ENCODE measurements at places on chromosomes 3 and 15.

GRCh38 chr15:86322629-86323028 lies 243.0 kb downstream of the AGBL1 start:
- no peak for DNase-seq

- DNase-seq: peak; percentile 92
Measured at GRCh38 chr3:57951066-57951882, 56.9 kb upstream of the FLNB start.

GRCh38 chr3:18424213-18424728 lies 868 bp downstream of the SATB1 start:
- DNase-seq: no peak

GRCh38 chr15:76996076-76996525 lies 1.2 kb downstream of the PSTPIP1 start:
- DNase-seq: no peak

GRCh38 chr3:39319249-39319648 lies 10.3 kb upstream of the CCR8 start:
- no peak for DNase-seq

DNA sequence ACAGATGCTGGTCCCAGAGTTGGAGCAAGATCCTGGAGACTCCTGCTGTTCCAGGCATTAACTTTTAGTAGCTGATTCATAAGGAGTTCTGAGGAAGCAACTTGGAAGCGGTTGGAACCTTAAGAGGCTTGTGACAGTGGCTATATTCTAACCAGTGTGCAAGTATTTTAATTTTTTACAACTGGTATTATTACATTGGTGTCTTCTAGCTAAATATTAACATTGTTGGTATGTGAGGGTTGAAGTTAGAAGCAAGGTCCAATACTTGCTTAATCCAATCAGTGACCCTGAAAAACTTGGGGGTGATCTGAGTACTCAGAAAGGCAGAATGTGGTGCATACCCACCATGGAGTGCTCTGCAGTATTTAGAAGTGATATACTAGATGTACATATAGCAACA lies 1.5 kb upstream of the OR4F15 start:
- DNase-seq: no peak

GRCh38 chr15:86773736-86774135 lies 694.1 kb downstream of the AGBL1 start:
- no peak for DNase-seq

DNA sequence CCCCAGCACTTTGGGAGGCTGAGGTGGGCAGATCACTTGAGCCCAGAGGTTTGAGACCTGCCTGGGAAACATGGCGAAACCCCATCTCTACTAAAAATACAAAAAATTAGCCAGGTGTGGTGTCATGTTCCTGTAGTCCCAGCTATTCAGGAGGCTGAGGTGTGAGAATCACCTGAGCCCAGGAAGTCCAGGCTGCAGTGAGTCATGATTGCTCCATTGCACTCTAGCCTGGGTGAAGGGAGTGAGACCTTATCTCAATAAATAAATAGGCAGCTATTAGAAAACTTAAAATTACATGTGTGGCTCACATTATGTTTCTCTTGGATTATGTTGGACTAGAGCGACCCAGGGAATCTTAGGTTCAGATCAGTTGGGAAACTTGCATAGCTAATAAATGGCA lies 69.7 kb downstream of the RPLP1 start:
- DNase-seq: no peak

- peak; percentile 66 for DNase-seq
Measured at GRCh38 chr15:67839499-67839928, 331 bp downstream of the RNU6-1 start.

GRCh38 chr3:17945018-17945798 lies 202.8 kb upstream of the TBC1D5 start:
- DNase-seq: peak; percentile 38

DNA sequence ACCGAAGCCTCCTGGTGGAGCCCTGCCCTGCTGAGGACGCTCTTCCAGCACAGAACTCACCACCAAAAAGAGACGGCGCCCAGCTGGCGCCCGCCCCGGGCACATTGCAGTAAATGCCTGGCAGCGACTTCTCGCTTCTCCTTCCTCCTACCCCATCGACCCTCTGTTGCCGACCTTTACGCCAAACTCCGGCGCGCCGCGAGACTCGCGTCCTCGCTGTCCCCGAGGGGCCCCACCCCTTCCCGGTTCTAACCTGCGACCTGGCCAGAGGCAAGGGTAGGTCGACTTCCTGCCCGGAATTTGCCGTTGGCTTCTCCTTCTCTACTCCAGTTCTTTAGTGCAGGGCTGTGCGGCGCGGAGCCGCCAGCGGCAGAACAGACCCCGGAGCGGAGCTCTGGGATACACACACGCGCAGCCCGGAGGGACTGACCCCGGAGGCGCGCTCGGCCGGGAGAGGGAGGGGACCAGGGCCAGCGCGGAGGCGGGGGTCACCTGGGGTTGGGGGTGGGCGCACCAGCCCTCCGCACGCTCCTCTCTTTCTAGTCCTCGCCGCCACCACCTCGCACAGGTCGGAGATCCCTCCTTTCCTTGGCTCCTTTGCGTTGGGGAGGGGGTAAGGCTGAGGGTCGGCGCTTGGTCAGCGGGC lies 226.6 kb upstream of the AZI2 start:
- no peak for DNase-seq

GRCh38 chr15:54582863-54583643 lies 604.8 kb downstream of the UNC13C start:
- no peak for DNase-seq

- DNase-seq: no peak
Measured at GRCh38 chr15:92979011-92979701, 79.0 kb downstream of the CHD2 start.

DNA sequence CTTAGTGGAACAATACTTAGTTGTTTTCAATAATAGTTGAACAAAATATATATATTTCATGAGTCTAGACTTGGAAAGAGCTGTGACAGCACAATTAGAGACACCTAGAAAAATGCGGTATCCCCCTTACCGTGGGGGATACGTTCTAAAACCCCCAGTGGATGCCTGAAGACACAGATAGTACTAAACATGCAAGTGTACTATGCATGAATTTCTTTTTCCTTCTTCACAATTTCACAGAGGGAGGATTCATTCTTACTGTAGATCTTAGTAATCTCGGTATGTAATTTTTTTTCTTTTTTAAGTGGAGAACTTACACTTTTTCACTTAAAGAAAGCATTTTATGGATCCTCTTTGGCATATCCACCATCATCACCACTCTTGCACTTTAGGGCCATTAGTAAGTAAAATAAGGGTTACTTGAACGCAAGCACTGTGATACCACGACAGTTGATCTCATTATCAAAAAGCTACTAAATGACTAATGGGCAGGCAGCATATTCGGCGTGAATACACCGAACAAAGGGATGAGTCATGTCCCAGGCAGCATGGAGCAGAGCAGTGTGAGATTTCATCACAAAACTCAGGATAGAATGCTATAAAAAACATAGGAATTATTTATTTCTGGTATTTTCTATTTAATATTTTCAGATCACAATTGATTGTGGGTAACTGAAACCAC lies 72.3 kb upstream of the ZNF280D start:
- no peak for DNase-seq

GRCh38 chr15:44075535-44075934 lies 119.5 kb downstream of the FRMD5 start:
- DNase-seq: no peak

- DNase-seq: no peak
Measured at GRCh38 chr3:52038227-52038626, 18.1 kb downstream of the DUSP7 start.

DNA sequence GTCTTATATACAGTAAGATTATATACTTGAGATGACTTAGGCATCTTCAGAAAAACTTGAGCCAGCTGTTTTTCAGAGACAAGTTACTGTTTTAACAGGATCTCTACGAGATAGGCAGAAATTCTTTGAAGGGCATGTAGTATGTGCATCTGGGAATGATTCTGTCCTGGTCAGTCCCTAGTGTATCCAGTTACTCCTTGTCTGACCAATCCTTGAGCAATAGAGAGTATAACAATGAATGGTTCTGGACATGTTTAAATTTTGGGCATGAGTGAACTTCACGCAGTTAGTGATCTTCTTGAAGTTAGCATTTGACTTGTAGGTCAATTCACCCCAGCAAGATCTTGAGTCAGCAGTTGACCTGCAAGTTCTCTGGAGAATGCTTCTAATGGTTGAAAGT lies 24.7 kb upstream of the HHLA2 start:
- no peak for DNase-seq

DNA sequence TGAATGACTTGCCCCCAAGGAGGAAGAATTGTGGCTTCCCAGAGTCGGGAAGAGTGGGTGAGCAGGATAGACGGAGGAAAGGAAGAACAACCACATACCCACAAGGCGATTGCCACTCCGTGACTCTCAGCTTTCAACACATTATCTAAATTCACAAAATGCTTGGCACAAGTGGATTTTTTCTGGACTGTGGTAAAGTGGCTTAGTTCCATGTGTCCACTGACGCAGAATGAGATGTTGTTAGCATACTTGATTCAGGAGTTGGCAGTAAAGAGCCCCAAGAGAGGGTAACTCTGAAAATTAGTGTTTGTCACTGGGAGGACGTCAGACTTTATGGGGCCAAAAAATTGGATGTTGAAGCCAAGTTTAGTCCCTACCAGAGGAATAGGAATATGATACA lies 198.8 kb upstream of the CTNNB1 start:
- no peak for DNase-seq

DNA sequence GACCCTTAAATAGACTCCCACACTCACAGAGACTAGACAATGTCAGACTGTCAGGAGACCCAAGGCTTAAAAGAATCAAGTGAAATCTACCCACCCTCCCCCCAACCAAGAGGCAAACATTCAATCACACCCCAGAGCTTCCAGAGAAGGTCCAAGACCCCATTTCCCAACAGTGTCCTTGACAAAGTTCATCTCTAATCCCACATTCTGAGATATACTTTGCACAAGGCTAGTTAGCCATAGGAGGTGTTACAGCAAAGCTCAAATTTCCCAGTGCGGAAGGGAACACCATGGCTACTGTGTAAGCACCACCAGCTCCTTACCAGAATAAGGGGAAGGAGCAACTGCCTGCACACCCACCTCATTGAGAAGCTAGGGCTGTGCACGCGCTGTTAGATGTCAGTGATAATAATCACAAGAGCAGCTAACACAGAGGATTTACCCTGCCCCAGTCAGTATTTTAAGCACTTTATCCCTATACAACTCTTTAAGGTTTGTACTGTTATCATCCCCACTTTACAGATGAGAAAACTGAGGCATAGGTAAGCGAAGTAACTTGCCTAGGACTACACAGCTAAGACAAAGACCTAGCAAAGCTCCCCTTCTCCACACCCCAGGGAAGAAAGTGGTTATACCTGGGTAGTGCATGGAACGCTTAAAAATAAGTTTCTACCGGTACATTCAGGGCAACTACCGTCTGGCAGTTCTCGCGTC lies 17.3 kb downstream of the SPATA12 start:
- DNase-seq: peak; percentile 28

DNA sequence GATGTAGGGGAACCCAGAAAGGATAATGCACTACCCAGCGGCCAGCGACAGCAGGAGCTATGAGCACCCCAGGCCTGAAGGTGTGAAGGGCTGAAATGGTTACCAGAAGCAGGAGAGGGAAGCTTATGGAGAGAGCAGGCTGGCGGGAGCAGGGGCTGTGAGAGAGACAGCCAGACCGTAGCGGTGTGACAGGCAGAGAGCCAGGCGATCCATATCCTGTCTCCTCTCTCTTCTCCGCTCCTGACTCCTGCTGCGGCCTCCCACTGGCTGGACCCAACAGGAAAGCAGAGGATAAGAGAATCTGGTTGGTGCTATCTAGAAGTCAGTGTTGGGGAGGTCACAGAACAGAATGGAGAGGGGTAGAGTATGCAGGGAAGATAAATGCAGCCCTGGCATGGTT lies 49.9 kb downstream of the BTD start:
- no peak for DNase-seq

DNA sequence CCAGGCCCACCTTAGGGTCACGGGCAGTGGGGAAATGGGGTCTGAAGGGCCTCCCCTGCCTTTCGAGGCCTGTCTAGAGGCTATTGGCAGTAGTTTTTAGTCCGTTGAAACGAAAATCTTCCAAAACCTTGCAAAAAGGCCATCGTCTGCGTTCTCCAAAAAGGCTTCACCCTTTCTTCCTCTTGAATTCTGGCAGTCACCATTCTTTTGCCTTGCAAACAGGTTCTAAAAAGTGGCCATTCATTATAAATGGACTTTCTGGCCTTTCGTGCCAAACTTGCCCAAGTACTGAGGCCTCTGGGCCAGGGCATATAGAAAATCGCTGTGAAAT lies 367 bp upstream of the TARS3 start:
- no peak for DNase-seq

DNA sequence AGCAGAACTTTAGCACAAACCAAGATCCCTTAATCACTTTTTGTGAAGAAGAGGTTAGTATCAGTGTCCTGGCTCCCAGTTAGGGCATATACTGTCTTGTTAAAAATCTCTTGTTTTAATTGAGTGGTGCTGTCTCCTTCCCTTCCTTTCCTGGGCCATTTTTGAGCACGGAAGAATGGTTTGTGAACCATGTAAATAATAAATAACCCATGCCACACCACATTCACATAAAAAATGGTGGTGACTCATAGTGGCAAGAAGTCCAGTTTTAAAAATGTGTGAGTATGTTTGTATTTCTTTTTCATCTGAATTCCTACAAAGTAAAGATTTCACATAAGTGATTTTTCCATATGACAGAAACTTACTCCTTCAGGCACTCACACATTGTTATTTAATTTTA lies 59.1 kb upstream of the SPRED1 start:
- DNase-seq: no peak

DNA sequence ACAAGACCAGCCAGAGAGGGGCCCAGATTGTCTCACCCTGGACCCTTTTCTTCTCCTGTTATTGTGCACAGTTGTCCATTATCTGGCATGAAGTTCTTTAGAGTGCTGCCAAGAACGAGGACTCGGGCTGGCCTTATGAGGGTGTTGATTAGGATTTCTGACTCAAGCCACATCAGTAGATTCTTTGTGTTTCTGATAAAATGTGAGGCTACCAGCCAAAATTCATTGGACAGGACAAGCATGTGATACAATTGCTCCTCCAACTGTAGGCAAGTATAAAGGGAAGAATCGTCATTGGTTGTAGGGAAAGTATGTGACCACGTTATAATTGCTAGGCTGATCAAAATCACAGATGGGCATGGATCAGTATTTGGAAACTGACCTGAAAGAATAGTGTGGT lies 99.2 kb upstream of the TMC3 start:
- no peak for DNase-seq

DNA sequence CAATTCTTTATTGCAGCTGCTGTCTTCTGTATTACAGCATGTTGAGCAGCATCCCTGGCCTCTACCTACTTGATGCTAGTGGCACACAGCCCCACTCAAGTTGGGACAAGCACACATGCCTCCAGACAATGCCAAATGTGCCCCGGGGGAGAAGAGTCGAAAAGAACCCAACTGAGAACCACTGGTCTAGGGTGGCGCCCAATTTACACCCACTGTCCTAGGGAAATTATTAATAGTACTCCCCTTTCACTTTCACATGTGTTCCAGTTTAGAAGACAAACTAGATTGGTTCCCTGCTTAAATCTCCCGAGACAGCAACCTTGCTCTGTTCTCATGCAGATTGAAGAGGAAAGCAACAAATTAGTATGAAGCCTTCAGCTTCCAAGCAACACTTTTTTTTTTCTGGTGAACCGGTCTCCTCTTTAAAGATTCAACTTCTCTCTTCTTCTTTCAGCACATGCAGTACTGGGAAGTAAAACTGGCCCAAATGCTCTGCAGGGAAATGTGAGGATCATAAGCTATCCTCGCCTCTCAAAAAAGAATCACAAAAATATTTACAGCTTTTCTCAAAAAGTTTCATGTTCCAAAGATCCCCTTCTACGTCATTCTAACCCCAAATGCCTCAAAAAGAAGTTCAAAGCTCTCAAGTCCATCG lies 823.9 kb upstream of the CFAP20DC start:
- DNase-seq: peak; percentile 3
